ENCODE measurements at places on chromosomes 2 and 18. TPM values are rescaled to one million over a fixed set of nuclear protein-coding genes. Genes with fewer than 3 reads are reported as not detected.

- no peaks in the 10 kb centered on the region for H3K27me3 ChIP-seq
- peaks cover 25% of the 10 kb centered on the region for H3K4me1 ChIP-seq
- DNase-seq: peak; percentile 90
- H3K4me3 ChIP-seq: no peak overlapping the region
Measured at GRCh38 chr2:159118115-159118858, 149.8 kb downstream of the TANC1 start.

DNA sequence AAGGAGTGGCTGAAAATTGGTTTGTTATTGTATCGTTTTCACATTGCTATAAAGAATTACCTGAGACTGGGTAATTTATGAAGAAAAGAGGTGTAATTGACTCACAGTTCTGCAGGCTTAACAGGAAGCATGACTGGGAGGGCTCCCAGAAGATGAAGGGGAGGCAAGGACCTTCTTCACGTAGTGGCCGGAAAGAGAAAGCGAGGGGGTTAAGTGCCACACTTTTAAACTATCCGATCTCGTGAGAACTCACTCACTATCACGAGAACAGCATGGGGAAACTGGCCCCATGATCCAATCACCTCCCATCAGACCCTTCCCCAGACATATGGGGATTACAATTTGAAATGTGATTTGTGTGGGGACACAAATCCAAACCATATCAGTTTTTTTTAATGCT is 81.6 kb downstream of the FBXO15 start:
- H3K27me3 ChIP-seq: no peaks in the 10 kb centered on the region
- no peaks in the 10 kb centered on the region for H3K36me3 ChIP-seq
- H3K27ac ChIP-seq: no peak overlapping the region
- no peak overlapping the region for H3K4me3 ChIP-seq
- no peaks in the 10 kb centered on the region for H3K4me1 ChIP-seq
- no peak for DNase-seq

- H3K4me1 ChIP-seq: no peaks in the 10 kb centered on the region
- H3K27me3 ChIP-seq: no peaks in the 10 kb centered on the region
- H3K27ac ChIP-seq: no peak overlapping the region
- H3K36me3 ChIP-seq: no peaks in the 10 kb centered on the region
Measured at GRCh38 chr2:150309311-150310080, 178.0 kb downstream of the RND3 start.

- H3K4me3 ChIP-seq: no peak overlapping the region
- no peaks in the 10 kb centered on the region for H3K36me3 ChIP-seq
- no peak overlapping the region for H3K27ac ChIP-seq
- no peaks in the 10 kb centered on the region for H3K4me1 ChIP-seq
Measured at GRCh38 chr18:34357944-34358580, 133.3 kb upstream of the NOL4 start.

- H3K36me3 ChIP-seq: no peaks in the 10 kb centered on the region
- DNase-seq: no peak
- peaks cover 49% of the 10 kb centered on the region for H3K27me3 ChIP-seq
- no peak overlapping the region for H3K27ac ChIP-seq
Measured at GRCh38 chr2:95301876-95302641, 4.9 kb downstream of the KCNIP3 start.

- H3K27me3 ChIP-seq: no peaks in the 10 kb centered on the region
- peak; percentile 29 for DNase-seq
- no peaks in the 10 kb centered on the region for H3K4me1 ChIP-seq
- no peak overlapping the region for H3K4me3 ChIP-seq
- no peaks in the 10 kb centered on the region for H3K36me3 ChIP-seq
Measured at GRCh38 chr2:127606625-127607398, 39.1 kb upstream of the GPR17 start.

GRCh38 chr18:3836483-3837335 is 386.7 kb downstream of the TGIF1 start:
- H3K4me3 ChIP-seq: no peak overlapping the region
- H3K36me3 ChIP-seq: no peaks in the 10 kb centered on the region
- no peak for DNase-seq
- no peaks in the 10 kb centered on the region for H3K27me3 ChIP-seq

GRCh38 chr2:224428787-224429440 is 27.0 kb upstream of the FAM124B start:
- H3K4me3 ChIP-seq: no peak overlapping the region
- no peak for DNase-seq
- H3K4me1 ChIP-seq: no peaks in the 10 kb centered on the region
- H3K27ac ChIP-seq: no peak overlapping the region
- no peaks in the 10 kb centered on the region for H3K36me3 ChIP-seq

DNA sequence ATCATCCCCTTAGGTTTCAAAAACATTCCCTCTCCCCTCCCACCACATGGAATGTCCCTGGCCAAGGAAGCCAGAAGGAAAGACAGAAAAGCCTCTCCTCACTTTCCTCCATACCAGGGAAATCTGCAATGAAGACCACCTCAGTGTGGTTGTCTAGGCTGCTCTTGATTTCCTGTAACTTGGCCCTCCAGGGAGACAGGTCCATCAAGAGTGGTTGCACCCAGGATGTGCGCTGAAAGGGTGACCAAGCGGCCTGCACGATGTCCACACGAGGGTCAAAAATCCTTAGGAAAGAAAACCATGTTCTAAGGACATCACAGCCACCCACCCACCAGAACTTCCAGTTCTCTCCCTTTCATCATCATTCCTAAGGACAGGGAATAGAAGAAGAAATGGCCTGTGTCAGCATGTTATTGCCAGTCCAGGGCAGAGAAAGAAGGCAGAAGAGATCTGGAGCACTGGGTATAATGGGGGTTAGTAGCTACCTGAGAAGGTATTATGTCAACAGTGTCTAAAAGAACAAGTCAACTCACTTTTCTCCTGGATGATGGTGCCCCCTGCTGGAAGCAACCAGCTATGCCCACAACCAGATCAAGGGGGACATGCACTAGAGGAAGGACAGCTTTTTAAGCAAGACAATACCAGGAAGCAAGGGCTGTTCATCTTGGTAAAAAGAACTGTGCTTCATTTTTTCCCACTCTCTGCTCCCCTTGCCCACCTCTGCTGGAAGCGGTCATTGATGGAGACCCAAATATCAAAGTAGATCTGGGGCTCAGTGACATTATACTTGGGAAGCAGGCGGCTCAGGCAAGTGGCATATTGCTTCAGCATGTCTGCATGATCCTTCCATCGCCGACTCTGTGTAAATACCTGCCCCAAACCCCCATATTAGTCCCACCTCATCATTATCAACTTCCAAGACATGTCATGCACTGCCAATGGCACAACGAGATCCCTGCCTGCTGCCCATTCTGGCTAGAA is 9.3 kb downstream of the GGCX start:
- peak; percentile 90 for DNase-seq
- no peak overlapping the region for H3K27ac ChIP-seq
- H3K27me3 ChIP-seq: no peaks in the 10 kb centered on the region
- no peaks in the 10 kb centered on the region for H3K4me1 ChIP-seq

- no peaks in the 10 kb centered on the region for H3K4me1 ChIP-seq
- H3K27me3 ChIP-seq: no peaks in the 10 kb centered on the region
- no peak overlapping the region for H3K27ac ChIP-seq
- no peak for DNase-seq
Measured at GRCh38 chr2:129722306-129723019, 257.0 kb upstream of the RAB6C start.

GRCh38 chr18:58058720-58059119 is 14.7 kb downstream of the NEDD4L start:
- DNase-seq: no peak
- H3K36me3 ChIP-seq: no peaks in the 10 kb centered on the region
- H3K27ac ChIP-seq: no peak overlapping the region
- no peaks in the 10 kb centered on the region for H3K27me3 ChIP-seq
- H3K4me3 ChIP-seq: no peak overlapping the region

DNA sequence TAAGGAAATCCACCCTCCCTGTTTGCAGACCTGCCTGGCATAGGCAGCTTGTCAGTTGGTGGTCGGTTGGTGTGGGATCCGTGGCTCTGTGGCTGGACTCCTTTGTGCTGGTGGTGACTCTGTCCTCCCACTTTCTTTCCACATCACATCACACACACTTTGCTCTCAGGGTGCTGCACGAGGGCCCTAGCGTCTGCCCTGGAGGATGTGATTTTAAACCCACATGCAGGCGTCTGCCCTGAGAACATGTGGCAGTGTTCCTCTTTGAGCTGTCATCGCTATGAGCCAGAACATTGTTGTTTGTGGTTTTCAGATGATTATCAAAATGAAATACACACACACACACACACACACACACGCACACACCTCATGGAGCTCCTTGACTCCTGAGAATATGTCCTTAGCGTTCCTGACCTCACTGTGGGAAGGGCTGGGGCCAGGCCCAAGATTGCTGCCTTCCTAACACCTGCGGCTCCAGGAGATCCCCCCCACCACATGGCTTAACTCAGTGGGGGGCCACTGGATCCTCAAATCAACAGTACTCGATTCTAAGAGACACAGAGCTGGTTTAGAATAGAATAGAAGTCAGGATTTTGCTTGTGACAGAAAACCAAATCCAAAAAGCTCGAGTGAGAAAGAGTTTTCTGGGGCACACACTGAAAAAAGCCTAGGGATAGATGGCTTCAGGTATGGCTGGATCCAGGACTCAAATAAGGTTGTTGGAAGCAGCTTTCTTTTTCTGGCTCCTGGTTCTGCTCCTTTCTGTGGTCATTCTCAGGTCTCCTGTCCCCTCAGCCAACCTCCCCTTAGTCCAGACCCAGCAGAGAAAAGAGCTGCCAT is 54.8 kb downstream of the RTP5 start:
- H3K27ac ChIP-seq: no peak overlapping the region
- no peaks in the 10 kb centered on the region for H3K36me3 ChIP-seq
- no peak for DNase-seq

DNA sequence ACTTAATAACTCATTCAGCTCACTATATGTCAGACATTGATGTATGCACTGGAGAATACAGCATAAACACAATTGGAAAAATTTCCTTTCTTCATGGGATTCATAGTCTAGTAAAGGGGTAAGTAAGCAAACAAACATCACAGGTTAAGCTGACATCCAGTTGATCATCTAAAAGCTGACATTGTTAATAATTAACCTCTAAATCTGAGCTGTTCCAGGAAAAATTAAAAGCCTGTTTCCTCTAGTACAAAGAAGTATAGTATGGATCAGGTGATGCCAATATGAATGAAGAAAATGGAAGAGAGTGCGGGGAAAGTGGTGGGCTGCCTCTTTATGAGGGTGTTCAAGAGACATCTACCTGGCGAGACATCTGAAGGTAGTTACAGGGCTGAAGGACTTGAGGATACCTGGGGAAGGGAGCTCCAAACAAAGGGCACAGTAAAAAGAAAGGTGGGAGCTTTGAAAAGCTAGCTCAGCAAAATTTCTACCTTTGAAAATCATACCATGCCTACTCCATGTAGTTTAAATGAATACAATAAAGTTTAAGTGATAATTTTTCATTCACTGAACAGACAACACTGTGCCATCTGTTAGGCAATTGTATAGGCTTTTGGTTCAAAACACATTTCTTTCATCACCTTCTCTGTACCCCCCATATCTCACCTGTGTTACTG is 619.3 kb downstream of the TRIB2 start:
- DNase-seq: no peak
- H3K36me3 ChIP-seq: no peaks in the 10 kb centered on the region
- H3K4me3 ChIP-seq: no peak overlapping the region

Gene SCN9A
- 14.3 TPM for total RNA-seq

Gene TTC27
- 14.1 TPM for total RNA-seq

Gene NOL4
- total RNA-seq: 0.16 TPM

Gene AQP12A
- not detected for total RNA-seq

Gene ADGRF3
- total RNA-seq: not detected

Gene COL4A3
- total RNA-seq: 1.4 TPM

Gene SCN7A
- total RNA-seq: 142 TPM

All from sigmoid colon (tissue), 7 donors.